Fibroblast of lung (primary cell): ENCODE measurements at places on chromosomes 6 and 20. TPM values are rescaled to one million over a fixed set of nuclear protein-coding genes. Genes with fewer than 3 reads are reported as not detected.

The SLPI gene
- 0.17 and 0.77 TPM in 2 replicates for total RNA-seq

The CRISP2 gene
- total RNA-seq, result not detected in 2 replicates

The CENPB gene
- total RNA-seq, result 106 TPM in 2 replicates

The TCF15 gene
- total RNA-seq, result not detected in 2 replicates

The PCMT1 gene
- 81.3 and 97.6 TPM in 2 replicates for total RNA-seq

The PGBD1 gene
- total RNA-seq, result 5.6 and 5.8 TPM in 2 replicates

The RAB23 gene
- total RNA-seq, result 50.8 and 68.0 TPM in 2 replicates

The LRRC73 gene
- 0.26 and 0.33 TPM in 2 replicates for total RNA-seq

The VGLL2 gene
- total RNA-seq, result not detected in 2 replicates

The LCA5 gene
- 5.6 and 7.8 TPM in 2 replicates for total RNA-seq

The OXT gene
- total RNA-seq, result not detected in 2 replicates

The SPEF1 gene
- under 0.01 and 0.17 TPM in 2 replicates for total RNA-seq

The BPI gene
- not detected in 2 replicates for total RNA-seq

The DEFB119 gene
- not detected in 2 replicates for total RNA-seq

The ENPP5 gene
- 2.3 and 2.5 TPM in 2 replicates for total RNA-seq

The TPD52L1 gene
- 41.0 and 41.1 TPM in 2 replicates for total RNA-seq

The OPRM1 gene
- not detected in 2 replicates for total RNA-seq

The C4A gene
- total RNA-seq, result 21.1 and 46.0 TPM in 2 replicates

The LRRC1 gene
- total RNA-seq, result 7.2 and 12.1 TPM in 2 replicates

The FNDC11 gene
- 1.0 and 1.7 TPM in 2 replicates for total RNA-seq

The XKR7 gene
- total RNA-seq, result not detected in 2 replicates

The TEAD3 gene
- total RNA-seq, result 7.7 and 9.6 TPM in 2 replicates

The UNC5CL gene
- total RNA-seq, result 0.17 and 0.26 TPM in 2 replicates

The EPB41L1 gene
- total RNA-seq, result 10.3 and 17.0 TPM in 2 replicates

The C6orf163 gene
- 1.8 and 2.8 TPM in 2 replicates for total RNA-seq

The PAQR8 gene
- 5.1 and 6.1 TPM in 2 replicates for total RNA-seq

The HECA gene
- total RNA-seq, result 20.8 and 26.6 TPM in 2 replicates

The SCRT2 gene
- not detected in 2 replicates for total RNA-seq

The HIVEP2 gene
- 14.4 and 15.9 TPM in 2 replicates for total RNA-seq

The AKIRIN2 gene
- total RNA-seq, result 20.0 and 33.7 TPM in 2 replicates

The SRC gene
- 12.3 and 20.3 TPM in 2 replicates for total RNA-seq

The OPN5 gene
- not detected in 2 replicates for total RNA-seq

The OR12D3 gene
- total RNA-seq, result not detected in 2 replicates

The KCNB1 gene
- under 0.01 TPM in 2 replicates for total RNA-seq

The STX11 gene
- 0.26 and 0.33 TPM in 2 replicates for total RNA-seq

The DEFB124 gene
- total RNA-seq, result not detected in 2 replicates

The PIGU gene
- 4.9 and 6.4 TPM in 2 replicates for total RNA-seq

The RAET1G gene
- total RNA-seq, result 3.3 and 8.8 TPM in 2 replicates

The IMPG1 gene
- total RNA-seq, result not detected in 2 replicates

The PSORS1C2 gene
- total RNA-seq, result not detected in 2 replicates

The INSM1 gene
- total RNA-seq, result not detected in 2 replicates

The BCAS1 gene
- total RNA-seq, result under 0.01 and 0.17 TPM in 2 replicates

The SLC17A2 gene
- under 0.01 TPM in 1 of 2 replicates, not detected in the other for total RNA-seq

The TSBP1 gene
- under 0.01 TPM in 1 of 2 replicates, not detected in the other for total RNA-seq

The C20orf202 gene
- under 0.01 TPM in 1 of 2 replicates, not detected in the other for total RNA-seq

The ZSWIM1 gene
- total RNA-seq, result 3.1 and 4.5 TPM in 2 replicates

The REM1 gene
- not detected in 2 replicates for total RNA-seq

The OR2B6 gene
- total RNA-seq, result 0.17 TPM in 1 of 2 replicates, not detected in the other

The HLA-DQB1 gene
- total RNA-seq, result not detected in 2 replicates

The FOXQ1 gene
- 2.0 and 2.1 TPM in 2 replicates for total RNA-seq

The ADGRF4 gene
- under 0.01 TPM in 1 of 2 replicates, not detected in the other for total RNA-seq

The THEMIS gene
- not detected in 2 replicates for total RNA-seq

The COX4I2 gene
- total RNA-seq, result not detected in 2 replicates

The BTBD3 gene
- 27.5 and 47.4 TPM in 2 replicates for total RNA-seq

The SLC22A16 gene
- under 0.01 TPM in 1 of 2 replicates, not detected in the other for total RNA-seq

The SKIC2 gene
- 56.2 and 58.0 TPM in 2 replicates for total RNA-seq

The RIPPLY2 gene
- 0.51 TPM in 1 of 2 replicates, not detected in the other for total RNA-seq

The ERVFRD-1 gene
- total RNA-seq, result not detected in 2 replicates

The HTR1B gene
- total RNA-seq, result 0.17 TPM in 1 of 2 replicates, not detected in the other
